ENCODE measurements at places on chromosomes 2 and 18.
A peak's percentile ranks its signal among the peaks of the same experiment; 100 is the strongest.

GRCh38 chr2:160719116-160719515 lies 225.5 kb upstream of the RBMS1 start:
- no peak for DNase-seq

DNA sequence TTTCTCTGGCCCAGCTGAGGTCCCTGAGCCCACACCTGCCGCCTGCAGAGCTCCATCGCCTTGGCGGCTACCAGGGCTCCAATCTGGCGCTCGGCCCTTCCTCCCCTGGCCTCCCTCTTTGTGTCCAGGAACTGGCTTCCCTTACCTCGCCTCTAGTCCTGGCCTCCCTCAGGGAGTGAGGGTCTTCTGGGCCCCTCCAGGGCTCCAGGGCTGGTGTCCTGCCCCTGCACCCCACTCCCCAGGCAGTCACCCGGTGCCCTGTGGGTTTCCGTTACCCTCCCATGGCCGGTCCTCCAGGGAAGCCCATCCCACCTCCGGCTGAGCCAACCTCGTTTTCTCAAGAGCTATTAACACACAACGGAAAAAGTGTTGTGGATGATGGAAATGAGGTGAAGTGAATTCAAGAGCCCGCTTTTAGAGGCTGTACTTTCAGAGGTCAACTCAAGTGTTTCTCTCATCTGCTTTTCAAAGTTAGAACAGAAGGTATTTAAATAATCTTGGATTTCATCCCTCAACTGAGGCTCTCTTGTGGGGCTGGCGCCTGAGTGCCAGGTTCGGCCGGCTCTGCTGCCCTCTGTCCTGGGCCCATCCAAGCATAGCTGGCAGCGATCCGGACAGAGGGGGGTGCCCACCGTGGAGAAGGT lies 131.9 kb downstream of the ASB1 start:
- no peak for DNase-seq

GRCh38 chr2:218273908-218274249 lies 3.6 kb downstream of the PNKD start:
- DNase-seq, result no peak

DNA sequence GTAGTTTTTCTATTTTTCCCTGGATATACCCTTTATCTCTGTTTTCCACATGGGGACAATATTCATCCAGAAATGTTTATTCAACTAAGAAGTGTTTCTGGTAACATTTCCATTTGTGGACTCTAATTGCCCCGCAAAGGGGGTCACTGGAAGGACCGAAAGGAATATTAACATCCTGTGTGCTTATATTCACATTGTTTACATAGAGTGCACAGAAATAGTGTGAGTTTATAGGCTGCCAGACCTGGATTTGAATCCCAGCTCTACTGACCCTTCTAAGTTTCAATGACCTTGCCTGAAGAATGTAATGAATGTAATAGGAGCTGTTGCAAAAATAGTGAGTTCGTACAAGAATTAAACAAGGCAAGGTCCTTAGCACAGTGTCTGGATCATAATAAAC lies 152.9 kb upstream of the NCKAP5 start:
- no peak for DNase-seq

DNA sequence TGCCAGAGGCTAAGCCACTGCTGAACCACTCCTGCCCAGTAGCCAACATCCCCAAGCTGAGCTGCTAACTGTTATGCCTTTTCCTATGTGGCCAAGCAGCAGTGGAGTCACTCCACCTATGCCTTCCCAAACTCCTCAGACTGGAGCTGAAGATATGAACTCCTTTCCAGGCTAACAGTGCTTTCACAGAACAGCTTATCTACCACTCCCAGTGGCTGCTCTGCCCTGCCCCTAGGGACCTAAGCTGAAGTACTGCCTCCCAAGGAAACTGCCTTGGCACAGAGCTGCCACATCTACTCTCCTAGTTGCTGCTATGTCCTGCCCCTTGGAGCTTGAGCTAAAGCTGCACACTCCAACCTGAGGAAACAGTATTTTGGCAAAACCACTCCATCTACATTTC lies 275.9 kb downstream of the RBM43 start:
- no peak for DNase-seq

GRCh38 chr2:56198936-56199335 lies 15.1 kb downstream of the CCDC85A start:
- DNase-seq, result no peak

GRCh38 chr2:213259266-213259665 lies 25.0 kb upstream of the SPAG16 start:
- DNase-seq, result no peak

DNA sequence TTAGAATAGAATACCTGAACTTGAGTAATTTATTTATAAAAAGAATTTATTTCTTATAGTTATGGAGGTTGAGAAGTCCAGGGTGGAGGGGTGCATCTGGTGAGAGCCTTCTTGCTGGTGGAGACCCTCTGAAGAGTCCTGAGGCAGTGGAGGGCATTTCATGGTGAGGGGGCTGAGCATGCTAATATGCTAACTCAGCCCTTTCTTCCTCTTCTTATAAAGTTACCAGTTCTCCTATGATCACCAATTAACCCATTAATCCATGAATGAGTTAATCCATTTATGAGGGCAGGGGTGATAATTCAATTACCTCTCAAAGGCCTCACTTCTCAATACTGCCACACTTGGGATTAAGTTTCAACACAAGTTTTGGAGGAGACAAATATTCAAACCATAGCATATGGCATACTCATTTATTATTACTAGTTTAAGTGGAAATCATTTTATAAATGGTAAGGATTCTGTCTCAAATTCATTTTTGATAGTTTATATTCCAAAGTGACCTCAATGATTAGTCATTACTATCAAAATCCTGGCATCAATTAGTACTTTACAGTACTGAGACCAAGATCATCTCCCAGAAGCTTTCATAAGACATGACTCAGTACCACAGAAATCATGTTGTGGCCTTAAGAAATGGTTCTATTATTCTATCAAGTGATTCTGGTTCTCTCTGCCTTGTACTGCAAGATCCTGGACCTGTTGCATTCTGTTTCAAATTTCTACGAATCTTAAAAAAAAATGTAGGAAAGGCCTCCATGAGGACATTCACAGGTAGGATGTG lies 5.5 kb downstream of the ZNF396 start:
- DNase-seq, result no peak

GRCh38 chr2:3585261-3586109 lies 9.4 kb upstream of the COLEC11 start:
- DNase-seq, result no peak

GRCh38 chr2:173962583-173963110 lies 2.5 kb downstream of the SP3 start:
- DNase-seq, result no peak

GRCh38 chr18:75378376-75379315 lies 48.9 kb downstream of the SMIM21 start:
- DNase-seq, result no peak

DNA sequence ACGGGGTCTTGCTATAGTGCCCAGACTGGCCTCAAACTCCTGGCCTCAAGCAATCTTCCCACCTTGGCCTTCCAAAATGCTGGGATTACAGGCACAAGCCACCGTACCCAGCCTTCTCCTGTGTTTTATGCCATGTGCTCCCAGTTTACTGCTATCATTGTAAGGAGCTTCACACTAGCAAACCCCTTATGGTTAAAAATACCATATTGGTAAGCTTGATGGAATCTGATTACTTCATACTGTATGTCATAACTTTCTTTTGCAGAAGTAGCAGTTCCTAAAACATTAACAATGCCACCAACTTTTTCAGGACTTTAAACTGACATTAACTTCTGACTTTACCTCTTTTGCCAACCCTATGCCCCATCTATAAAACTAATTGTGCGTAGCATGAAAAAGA lies 36.2 kb downstream of the HAT1 start:
- no peak for DNase-seq

- no peak for DNase-seq
These were observed 488.9 kb downstream of the RNF144A start for GRCh38 chr2:7405861-7406715.

DNA sequence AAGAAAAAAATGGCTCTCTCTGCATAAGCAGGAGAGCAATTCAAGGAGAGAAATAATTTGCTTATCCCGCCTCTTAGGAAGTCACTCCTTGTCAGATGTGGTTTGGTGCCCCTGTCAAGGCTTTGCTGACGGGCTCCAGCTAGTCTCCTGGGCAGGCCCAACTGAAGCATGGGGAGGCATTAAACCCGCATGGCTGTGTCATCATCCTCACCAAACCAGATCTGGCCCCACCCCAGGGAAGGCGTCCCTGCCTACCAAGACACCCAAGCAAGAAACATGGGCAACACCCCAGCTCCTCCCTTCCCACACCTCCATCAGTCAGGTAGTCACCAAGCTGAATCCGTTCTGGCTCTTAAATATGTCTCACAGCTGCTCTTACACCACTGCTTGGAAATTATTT lies 108.0 kb downstream of the SGPP2 start:
- no peak for DNase-seq

GRCh38 chr2:173118395-173118794 lies 42.7 kb downstream of the MAP3K20 start:
- DNase-seq, result no peak

DNA sequence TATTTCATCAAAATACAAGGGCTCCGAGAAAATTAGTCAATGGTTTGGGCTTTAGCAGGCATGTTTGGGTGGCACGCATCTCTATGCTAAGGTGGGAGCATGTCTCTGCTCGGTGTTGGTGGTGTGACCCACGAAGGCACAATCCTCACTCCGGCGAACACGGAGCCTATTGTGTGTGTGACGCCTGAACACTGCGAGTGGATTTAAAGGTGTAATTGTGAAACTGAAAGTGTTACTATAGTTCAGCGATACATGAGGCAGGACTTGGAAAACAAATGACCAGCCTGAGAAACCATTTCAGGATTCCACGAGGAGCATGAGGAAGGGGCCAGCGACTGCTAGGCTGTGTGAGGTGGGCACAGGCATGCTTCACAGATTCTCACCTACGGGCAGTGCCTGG lies 41.7 kb upstream of the LDLRAD4 start:
- DNase-seq, result no peak

GRCh38 chr2:95728878-95729596 lies 137.2 kb downstream of the TRIM43 start:
- DNase-seq, result peak; percentile 84

DNA sequence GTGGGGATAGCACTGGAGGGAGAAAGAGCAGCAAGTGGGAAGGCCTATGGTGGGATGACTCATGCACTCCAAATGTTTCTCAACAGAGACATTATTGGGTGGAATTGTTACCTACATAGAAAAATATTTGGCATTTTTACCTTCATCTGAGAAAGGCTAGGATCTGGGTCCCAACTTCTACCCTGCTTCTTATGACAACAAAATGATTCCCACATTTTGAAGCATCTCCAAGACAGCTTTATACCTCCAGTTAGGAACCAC lies 908.9 kb upstream of the GYPC start:
- DNase-seq, result no peak

DNA sequence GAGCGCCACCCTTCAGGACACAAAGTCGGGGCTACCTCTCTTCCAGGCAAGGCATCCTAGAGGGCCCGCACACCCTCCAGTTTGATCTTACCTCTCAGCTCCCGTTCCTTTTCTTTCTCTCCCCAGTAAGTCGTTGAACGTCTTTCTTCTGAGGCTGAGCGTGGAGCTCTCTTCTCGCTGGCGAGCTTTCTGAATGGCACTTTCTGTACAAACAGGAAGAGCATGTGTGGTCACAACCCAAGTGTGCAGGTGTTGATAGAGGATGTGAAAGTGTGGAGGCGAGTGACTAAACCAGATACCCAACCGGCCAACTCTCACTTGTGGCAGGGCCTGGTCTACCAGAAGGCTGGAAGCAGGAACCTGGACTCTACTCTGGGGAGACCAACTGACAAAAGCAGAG lies at the start of gene AFF3:
Gene AFF3 (minus strand): TSS at position 198 of the 400 bp plus-strand sequence. CDS start 38,136 bp downstream, outside the sequence.
- DNase-seq, result no peak

DNA sequence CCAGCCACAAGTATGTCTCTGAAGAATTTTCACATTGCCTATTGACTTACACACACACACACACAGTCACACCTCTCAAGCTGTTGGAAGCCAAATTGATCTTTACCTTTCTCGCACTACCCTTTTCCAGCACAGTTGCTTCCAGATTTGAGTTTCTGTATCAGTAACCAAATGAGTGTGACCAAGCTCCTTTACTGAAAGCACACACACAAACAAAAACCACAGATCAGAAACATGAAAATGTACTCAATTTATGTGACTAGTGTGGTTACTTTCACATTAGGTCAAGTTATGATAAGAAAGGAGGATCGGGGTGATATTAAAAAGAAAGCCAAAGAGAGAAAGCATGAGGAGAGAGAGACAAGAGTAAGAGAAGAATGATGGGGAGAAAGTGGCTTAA lies 993.9 kb upstream of the POU3F3 start:
- DNase-seq, result no peak

DNA sequence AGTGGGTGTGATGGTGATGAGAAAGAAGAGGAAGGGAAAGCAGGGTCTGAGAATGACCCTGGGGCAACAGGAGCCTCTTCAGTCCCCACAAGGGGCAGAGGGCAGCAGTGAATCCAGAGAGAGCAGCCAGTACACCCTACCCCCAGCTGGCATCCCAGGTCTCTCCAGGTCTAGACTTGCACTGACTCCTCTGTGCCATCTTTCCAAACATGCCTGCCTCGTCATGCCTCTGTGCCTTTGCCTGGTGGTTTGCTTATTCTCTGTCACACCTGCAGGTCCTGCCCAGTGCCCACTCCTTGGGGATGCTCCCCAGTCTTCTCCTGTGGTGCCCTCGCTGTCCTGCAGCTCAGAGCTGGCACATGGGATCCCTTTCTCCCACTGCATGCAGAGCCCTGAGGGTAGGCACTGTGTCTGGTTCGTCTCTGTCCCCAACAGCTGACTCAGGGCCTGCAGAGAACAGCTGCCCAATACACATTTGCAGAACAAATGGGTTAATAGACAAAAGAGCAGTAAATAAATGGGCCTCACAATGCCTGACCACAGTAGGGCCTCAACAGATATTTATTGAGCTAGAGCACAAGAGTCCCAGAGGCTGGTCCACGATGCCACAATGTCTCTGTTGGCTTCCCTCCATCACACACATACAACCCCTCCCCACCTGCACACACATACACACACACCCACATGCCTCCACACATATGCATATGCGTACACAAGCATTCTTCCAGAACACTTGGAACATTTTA lies 89.8 kb downstream of the HS1BP3 start:
- no peak for DNase-seq

DNA sequence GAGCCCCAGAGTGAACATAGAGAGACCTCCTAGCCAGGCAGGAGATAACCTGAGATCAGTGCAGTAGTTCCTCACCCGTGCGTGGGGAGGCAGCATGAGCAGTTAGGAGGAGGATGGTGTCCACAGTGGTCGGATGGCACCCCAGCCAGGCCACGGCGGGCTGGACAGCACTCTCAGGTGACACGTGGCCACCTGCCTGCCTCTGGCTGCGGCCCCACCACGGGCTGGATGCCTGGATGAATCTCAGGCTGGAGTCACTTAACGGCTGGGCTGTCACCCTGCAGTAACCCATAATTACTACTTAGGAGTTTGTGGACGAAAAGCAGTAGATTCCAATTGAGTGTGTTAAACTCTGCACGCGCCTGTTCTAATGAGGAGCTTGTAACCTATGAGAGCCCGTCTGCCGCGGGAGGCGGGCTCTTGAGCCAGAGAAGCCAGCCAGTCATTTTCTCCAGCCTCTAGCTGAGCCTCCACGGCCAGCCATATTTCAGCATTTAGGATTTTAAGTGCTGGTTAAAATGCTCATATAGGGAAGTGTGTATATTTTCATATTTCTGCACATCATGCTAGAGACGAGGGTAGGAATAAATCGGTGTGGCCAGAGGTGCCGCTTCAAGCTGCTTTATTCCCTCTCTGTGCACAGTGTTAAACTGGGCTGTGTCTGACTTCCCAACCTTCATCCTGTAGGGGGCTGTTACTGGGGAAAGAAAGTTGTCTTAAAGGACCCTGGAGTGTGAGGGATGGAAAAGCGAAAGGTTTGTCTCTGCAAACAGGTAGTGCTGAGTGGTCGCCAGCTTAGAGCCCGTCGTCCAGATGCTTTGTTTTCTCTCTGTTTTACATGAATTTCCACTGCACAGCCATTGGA lies 144.0 kb downstream of the GLI2 start:
- DNase-seq, result no peak

Data from COLO829 (cell line).